A673 (cell line): ENCODE measurements at places on chromosomes 12 and 14. TPM values are rescaled to one million over a fixed set of nuclear protein-coding genes. Genes with fewer than 3 reads are reported as not detected.

The SMCO3 gene
- not detected in 2 replicates for total RNA-seq

The RILPL1 gene
- total RNA-seq: 10.2 and 17.4 TPM in 2 replicates

The RERGL gene
- total RNA-seq: not detected in 2 replicates

The KRT75 gene
- not detected in 2 replicates for total RNA-seq

The NRXN3 gene
- 0.17 and 0.21 TPM in 2 replicates for total RNA-seq

The SLC7A8 gene
- 18.3 and 24.8 TPM in 2 replicates for total RNA-seq

The CCND2 gene
- 2.0 and 2.6 TPM in 2 replicates for total RNA-seq

The MNAT1 gene
- 70.9 and 79.6 TPM in 2 replicates for total RNA-seq

The KLRK1 gene
- total RNA-seq: 0.17 TPM in 1 of 2 replicates, not detected in the other

The CCDC184 gene
- total RNA-seq: 0.63 and 0.69 TPM in 2 replicates

The CD27 gene
- not detected in 2 replicates for total RNA-seq

The NTN4 gene
- total RNA-seq: 9.6 and 11.7 TPM in 2 replicates

The PROX2 gene
- total RNA-seq: not detected in 2 replicates

The EXOC3L4 gene
- total RNA-seq: not detected in 2 replicates

The DACT1 gene
- 4.7 and 5.1 TPM in 2 replicates for total RNA-seq

The KRT79 gene
- not detected in 2 replicates for total RNA-seq

The SAMD15 gene
- 2.4 and 2.9 TPM in 2 replicates for total RNA-seq

The KLRC1 gene
- total RNA-seq: not detected in 2 replicates

The IFNG gene
- total RNA-seq: not detected in 2 replicates

The MYL2 gene
- total RNA-seq: not detected in 2 replicates

The PMCH gene
- total RNA-seq: not detected in 2 replicates

The BDKRB2 gene
- 0.21 and 0.31 TPM in 2 replicates for total RNA-seq

The MRPL42 gene
- total RNA-seq: 179 and 196 TPM in 2 replicates

The TEX52 gene
- 0.44 TPM in 1 of 2 replicates, not detected in the other for total RNA-seq

The PRB2 gene
- total RNA-seq: not detected in 2 replicates
